ENCODE measurements at places on chromosomes 3 and 15. TPM values are rescaled to one million over a fixed set of nuclear protein-coding genes. Genes with fewer than 3 reads are reported as not detected.

The MYL3 gene
- not detected for total RNA-seq

The GP5 gene
- 0.14 TPM for total RNA-seq

The MUC4 gene
- total RNA-seq: not detected

The SMCO1 gene
- not detected for total RNA-seq

The NGRN gene
- 89.2 TPM for total RNA-seq

The HYKK gene
- 4.2 TPM for total RNA-seq

The SPSB4 gene
- total RNA-seq: not detected

The OSBPL10 gene
- 9.3 TPM for total RNA-seq

The AGBL1 gene
- not detected for total RNA-seq

The RARRES1 gene
- total RNA-seq: 43.9 TPM

The NANOGP8 gene
- not detected for total RNA-seq

The CPA3 gene
- not detected for total RNA-seq

The PP2D1 gene
- total RNA-seq: not detected

The PROK2 gene
- total RNA-seq: not detected

The PSMD6 gene
- 103 TPM for total RNA-seq
